ENCODE measurements at places on chromosomes 3 and 15. TPM values are rescaled to one million over a fixed set of nuclear protein-coding genes. Genes with fewer than 3 reads are reported as not detected.
A peak's percentile ranks its signal among the peaks of the same experiment; 100 is the strongest.

DNA sequence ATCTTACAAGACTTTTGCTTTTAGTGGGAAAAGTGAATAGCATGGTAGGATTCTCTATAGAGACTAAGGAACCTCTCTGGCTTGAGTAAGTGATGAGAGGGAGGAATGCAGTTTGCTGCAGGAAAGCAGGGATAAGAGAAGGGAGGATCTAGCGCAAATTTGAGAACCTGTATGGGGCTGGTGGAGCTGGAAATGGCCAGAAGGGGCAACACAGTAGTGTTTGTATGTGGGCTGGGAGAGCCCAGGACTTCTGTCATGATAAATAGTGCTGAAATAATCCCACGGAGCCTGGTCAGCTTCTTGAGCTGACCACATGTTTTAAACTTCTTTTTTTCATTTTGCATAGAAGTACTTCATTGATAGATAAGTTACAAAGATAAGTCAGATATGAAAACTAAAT, 11.2 kb upstream of the SHC4 start:
- DNase-seq = no peak

- no peak for DNase-seq
Measured at GRCh38 chr3:146750196-146750595, 145.1 kb upstream of the PLSCR5 start.

GRCh38 chr3:188125076-188125475, 28.9 kb upstream of the LPP start:
- DNase-seq = no peak

DNA sequence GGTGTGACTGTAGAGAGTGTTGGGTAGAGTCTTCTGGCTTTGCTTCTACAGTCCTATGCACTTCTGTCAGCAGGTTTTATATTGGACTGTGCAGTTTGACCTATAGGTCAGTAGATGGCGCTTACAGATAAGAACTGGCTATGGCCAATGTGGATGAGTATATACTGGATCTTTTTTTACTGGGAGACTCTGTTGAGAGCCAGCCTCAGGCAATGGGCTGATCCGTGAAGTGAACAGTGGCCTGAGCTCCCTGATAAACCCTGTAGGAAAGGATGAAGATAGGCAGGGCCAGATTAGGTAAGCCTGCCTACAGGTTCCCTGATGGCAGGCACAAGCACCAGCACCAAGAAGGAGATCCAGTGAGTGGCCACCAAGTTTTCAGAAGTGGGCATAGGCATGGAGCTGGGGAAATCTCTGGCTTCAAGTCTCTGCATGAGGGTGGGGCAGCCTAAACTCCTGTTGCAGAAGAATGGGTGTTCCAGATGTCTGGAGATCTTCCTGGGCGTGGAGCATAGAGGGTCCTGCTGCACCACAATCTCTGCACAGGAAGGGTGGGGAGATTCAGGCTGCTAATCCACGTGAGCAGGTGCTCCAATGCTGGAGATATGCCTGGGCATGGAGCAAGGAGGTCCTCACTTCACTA, 326.0 kb upstream of the SGO1 start:
- peak; percentile 52 for DNase-seq

- DNase-seq = no peak
Measured at GRCh38 chr15:76359152-76359551, 22.6 kb downstream of the ISL2 start.

Gene CHRD
- 31.3 TPM for total RNA-seq

Data from skin of body (tissue), 3 donors.